Fibroblast of pulmonary artery (primary cell): ENCODE measurements at places on chromosomes 5 and 9.

GRCh38 chr9:14313378-14313940 is 482 bp downstream of the NFIB start:
- no peak for DNase-seq

GRCh38 chr5:39674209-39675082 is 249.7 kb upstream of the DAB2 start:
- no peak for DNase-seq

GRCh38 chr5:31757806-31758205 is 118.9 kb downstream of the PDZD2 start:
- no peak for DNase-seq

DNA sequence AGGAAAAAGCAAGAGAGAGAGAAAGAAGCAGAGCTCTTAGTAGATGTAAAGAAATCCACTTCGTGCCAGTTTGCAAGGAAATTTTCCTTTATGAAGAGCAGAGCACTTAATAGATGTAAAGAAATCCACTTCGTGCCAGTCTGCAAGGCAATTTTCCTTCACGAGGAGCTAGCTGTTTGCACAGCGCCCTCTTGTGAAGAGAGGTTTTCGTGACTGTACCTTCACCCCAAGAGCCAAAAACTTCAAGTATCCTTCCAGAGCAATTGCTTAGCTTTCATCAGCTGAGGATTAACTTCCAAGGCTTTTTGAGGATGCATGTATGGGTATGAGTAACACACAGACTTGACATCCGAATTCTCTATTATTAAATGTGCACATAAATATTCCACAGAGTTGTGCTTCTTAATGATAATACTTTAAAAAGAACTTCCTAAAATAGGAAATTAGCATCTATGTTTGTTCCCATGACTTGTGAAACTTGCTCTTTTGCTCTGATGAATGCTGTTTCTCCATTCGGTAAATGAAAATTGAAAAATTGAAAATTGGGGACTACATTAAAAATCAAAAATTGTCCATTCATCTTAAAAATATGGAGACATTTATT is 525.6 kb downstream of the PDE4D start:
- DNase-seq, result peak; percentile 86

DNA sequence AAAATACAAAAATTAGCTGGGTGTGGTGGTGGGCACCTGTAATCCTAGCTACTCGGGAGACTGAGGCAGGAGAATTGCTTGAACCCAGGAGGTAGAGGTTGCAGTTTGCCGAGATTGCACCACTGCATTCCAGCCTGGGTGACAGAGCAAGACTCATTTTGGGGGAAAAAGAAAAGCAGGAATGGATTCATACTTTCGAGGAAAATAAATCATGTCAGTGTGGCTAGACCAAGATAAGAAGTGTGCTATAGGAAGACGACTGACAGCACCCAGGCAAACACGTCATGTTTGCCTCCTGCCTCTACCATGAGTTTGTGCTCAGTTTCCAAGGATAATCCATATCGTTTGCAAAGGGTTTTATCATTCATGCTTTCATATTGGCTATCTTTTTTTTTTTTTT is 19.3 kb upstream of the ATOSB start:
- DNase-seq, result no peak

DNA sequence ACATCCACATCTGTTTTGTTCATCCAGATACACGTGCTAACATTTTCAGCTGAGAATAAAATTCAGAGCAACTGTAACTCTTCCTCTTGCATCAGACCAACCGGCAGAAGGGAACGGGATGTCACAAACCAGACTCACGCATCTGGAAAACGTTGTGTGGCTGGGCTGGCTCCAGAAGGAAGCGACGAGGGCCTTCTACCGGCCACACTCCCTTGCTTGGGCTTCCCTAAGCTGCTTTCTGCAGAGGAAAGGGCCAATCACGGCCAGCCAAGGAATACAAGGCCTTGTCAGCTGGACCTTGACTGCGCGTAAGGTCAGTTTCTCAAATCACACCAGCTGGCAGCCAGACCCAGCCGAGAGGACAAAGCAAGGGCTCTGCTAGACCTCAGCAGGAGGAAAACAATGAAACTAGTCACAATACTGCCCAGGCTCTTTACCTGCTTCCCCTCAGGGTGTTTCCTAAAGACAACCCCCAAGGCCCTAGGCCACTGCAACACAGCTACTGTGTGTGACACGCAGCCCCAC is 106.1 kb downstream of the THBS4 start:
- DNase-seq, result peak; percentile 70

- DNase-seq, result no peak
Observed at GRCh38 chr9:135288054-135288453, 191.5 kb upstream of the PPP1R26 start.

DNA sequence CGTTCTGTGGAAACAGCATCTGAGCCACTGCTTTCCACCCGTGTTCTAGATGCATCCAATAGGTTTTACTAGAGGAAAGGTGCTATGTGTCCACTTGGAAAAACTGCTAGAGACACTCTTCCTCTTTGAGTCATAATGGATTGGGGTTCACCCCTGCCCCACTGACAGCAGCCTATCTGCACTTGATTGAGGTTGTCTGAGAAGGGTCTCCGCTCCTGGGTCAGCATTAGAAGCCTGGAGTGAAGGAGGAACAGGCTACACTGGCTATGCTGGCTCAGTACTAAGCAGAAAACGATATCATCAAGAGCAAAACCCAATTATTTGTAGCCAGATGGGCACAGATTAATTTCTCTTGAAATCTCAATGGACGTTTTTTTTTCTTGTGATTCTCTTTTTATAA is 152.6 kb upstream of the IQGAP2 start:
- no peak for DNase-seq

GRCh38 chr5:81650987-81651386 is 99.9 kb downstream of the SSBP2 start:
- no peak for DNase-seq

GRCh38 chr9:107484117-107484723 is 5.3 kb downstream of the KLF4 start:
- peak; percentile 93 for DNase-seq

- DNase-seq, result no peak
Observed at GRCh38 chr5:80140496-80140895, 105.3 kb downstream of the THBS4 start.

GRCh38 chr9:132502480-132502879 is 79.9 kb upstream of the BARHL1 start:
- DNase-seq, result no peak

DNA sequence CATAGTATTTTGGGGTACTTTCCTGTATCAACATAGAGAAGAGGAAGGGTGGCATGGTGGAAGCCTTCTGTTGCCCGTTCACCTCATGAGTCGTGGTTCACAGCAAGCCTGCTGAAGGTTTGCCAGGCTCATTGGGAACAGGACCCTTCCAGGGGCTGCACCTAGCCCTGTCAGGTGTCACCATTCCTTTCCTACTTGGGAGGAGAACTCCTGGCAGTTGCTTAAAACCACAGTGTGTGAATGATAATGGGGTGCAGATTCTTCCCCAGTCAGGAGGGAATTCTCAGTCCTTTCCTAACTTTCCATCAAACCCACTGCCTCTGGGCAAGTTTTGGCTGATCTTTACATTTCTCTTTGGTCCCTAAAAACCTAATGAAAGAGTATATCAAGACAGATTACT is 99.4 kb upstream of the CTNND2 start:
- no peak for DNase-seq

DNA sequence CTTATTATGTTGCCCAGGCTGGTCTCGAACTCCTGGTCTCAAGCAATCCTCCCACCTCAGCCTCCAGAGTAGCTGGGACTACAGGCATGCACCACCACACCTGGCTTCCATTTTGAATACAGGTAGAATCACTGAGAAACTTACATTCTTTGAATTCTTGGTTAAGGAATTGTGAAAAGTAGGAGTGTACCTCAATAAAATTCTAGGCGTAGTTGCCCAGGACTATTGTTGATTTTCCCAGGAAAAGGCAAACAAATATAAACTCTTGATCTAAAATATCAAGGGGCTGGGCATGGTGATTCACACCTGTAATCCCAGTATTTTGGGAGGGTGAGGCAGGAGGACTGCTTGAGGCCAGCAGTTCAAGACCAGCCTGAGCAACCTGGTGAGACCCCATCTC is 16.8 kb upstream of the DMXL1 start:
- DNase-seq, result no peak

DNA sequence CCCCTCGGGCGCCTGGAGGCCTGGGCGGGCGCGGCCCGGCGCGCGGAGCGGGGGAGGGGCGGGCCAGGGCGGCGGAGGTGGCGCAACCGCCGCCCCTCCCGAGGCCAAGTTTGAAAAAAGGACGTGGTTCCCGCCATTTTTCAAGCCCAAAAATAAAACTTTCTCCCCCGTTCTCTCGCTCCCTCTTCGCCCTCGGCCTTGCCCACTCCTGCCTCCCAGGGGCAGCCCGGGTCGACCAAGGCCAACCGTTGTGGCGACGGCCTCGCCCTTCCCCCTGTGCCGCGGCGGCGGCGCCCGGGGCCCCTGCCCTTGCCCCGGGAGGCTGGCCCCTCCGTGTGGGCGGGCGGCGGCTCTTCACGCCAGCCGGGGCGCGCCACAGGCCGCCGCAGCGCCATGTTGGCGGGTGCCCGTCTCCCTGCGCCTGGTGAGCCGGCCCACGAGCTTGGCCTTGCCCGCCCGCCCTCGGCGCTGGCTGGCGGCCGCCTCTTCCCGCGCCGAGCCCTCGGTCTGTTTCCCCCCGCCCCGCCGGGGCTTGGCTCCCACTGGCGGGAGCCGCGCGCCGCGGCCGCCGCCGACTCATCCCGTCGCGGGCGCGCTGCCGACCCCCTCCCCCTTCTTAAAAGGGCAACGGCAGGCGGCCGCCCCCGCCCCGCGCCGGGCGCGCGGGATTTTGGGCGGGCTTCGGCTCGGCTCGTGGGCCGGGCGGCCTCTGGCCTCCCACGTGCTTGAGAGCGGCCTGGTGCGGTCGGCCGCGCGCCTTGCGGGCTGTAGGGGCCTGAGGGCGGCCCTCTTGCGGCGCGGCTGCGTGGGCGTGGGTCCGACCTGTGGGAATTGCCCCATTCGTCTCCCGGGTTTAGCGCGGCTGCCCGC is 1.3 kb downstream of the ANP32B start:
- peak; percentile 81 for DNase-seq

GRCh38 chr5:56833325-56833724 is 18.0 kb downstream of the MAP3K1 start:
- no peak for DNase-seq

DNA sequence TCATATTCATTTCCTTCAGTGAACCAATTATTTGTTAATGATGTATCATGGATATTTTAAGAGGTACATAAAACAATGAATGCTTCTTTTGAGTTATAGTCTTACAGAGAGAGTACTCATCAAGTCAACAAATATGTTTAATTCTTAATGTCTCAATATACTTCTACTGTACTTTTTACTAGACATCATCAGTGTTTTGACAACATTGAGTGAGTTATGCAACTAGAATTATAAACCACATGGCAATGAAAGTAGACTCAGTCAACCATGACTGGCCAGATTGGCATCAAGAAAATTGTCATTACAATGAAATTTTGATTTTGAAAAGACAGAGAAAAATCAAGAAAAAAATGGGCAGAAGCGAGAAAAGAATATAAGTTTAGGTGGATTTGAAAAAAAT is 1248.1 kb upstream of the CDH18 start:
- no peak for DNase-seq

DNA sequence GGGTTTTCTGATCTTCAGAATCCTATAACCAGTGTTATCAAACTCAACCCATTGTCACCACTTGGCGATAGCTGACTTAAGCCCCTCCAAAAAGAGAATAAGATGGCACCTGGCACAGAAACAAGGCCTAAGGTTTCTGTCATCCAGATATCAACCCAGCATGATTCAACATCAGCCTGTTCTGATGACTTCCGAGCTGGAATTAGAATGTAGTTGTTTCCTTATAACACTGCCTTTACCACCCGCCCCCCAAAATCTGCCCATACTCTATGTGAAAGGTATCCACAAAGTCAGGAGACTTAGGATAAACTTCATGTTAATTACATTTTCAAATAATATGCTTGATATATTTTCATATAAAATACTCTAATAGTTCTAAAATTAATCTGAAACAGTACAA is 5.2 kb downstream of the KLF9 start:
- peak; percentile 57 for DNase-seq

DNA sequence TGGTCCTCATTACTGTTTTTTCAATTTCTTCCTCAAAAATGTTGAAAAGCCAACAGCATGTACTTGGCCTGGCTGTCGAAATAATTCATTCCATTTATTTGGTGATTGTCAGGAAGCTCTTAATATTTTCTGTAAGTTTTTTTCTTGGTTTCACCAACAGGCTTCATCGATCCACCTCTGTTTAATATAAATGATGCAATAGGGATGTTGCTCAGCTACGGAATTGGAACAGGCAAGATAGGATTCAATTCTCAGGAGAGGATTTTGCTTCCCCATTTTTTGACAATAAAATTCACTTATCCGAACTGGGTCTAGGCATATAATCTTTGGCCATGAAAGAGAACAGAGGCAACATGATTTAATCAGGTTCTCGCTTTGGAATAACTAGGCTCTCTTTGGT is 30.8 kb downstream of the C5 start:
- DNase-seq, result no peak

DNA sequence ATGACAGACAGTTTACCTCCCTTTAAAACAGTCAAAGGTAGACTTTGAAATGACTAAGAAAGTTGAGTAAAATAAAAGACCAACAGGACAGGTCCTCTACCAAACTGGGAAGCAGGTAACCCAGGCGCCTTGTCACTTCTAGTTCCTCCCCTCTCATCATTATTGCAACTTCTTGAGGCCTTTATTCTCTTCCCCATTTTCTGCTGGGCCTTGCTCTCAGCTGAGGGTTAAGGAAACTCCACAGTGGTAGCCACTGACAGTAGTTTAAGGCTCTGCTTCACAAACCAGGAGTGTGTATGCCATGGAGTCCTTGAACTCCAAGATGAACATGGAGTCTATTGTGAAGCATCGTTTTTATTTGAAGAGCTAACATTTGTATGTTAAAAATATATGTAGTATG is 36.9 kb upstream of the TCERG1 start:
- no peak for DNase-seq

DNA sequence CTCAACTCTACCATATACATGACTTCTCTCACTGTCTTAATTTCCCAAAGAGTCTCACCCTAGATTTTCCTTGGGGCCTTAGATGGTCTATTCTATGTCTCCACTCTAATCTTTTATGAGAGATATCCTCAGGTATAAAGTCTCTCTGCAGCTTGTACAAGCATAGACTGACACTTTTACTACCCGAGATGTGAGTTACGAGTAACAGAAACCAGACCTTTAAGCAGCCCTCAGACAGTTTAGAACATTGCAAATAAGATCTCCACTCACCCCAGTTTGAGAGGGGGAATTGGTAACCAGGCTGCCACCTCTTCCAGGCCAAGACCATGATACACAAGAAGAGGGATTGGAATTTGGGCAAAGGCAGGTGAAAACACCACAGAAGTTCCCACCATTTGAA is 542.5 kb downstream of the TLE4 start:
- no peak for DNase-seq

- no peak for DNase-seq
Observed at GRCh38 chr5:10725636-10726035, 35.4 kb downstream of the DAP start.

GRCh38 chr5:93010037-93010436 is 571.0 kb downstream of the NR2F1-AS1 start:
- DNase-seq, result no peak

- no peak for DNase-seq
Observed at GRCh38 chr5:151758141-151758429, 346 bp downstream of the ATOX1 start.
